ENCODE measurements at places on chromosomes 13 and 19.
A peak's percentile ranks its signal among the peaks of the same experiment; 100 is the strongest.

DNA sequence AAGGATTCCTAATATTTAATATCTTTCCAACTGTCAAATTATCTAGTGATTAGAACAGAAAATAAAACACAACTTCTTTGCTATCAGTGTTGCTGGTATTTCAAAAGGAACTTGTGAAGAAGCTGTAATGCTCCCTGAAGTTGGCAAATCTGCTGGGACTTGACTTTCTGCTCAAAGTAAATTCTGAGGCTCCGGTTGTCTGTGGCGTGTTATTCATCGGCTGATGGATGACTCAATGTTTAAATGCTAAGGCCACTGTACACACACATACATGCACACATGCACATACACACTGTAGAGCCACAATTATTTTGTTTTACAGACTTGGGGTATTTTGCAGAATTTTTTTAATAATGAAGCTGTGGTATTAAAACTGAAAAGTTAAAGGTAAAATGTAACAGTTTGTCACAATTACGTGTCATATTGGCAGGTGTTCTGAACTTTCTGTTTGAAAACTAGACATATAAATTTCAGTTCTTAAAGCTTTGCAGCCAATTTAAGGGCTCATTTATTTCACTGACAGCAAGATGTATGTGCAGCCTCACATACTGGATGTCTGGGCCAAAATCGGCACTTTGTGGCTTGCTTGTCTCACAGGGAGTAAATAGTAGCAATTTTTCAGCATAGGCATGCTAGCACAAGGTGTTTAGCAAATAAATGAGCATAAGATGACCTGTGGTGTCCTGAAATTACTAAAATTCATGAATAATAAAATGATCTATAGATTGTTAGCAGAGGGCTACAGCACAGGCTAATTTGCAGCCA, 1691.7 kb upstream of the PCDH20 start:
- peak; percentile 29 for DNase-seq

GRCh38 chr19:32651729-32652140, 23.2 kb downstream of the ANKRD27 start:
- DNase-seq, result no peak

GRCh38 chr19:56838909-56839651, 1.4 kb downstream of the PEG3 start:
- peak; percentile 89 for DNase-seq

DNA sequence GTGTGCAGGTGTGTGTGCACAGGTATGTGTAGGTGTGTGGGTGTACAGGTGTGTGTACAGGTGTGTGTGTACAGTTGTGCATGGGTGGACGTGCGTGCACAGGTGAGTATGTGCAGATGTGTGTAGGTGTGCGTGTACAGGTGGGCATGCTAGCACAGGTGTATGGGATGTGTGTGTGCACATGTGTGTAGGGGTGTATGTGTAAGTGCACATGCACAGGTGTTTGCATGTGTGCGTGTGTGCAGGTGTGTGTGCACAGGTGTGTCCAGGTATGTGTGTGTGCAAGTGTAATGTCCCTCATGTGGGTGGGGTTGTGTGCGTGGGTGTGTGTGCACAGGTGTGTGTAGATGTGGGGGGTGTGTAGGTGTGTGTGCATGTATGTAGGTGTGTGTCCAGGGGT, 27.5 kb upstream of the TFDP1 start:
- DNase-seq, result no peak

DNA sequence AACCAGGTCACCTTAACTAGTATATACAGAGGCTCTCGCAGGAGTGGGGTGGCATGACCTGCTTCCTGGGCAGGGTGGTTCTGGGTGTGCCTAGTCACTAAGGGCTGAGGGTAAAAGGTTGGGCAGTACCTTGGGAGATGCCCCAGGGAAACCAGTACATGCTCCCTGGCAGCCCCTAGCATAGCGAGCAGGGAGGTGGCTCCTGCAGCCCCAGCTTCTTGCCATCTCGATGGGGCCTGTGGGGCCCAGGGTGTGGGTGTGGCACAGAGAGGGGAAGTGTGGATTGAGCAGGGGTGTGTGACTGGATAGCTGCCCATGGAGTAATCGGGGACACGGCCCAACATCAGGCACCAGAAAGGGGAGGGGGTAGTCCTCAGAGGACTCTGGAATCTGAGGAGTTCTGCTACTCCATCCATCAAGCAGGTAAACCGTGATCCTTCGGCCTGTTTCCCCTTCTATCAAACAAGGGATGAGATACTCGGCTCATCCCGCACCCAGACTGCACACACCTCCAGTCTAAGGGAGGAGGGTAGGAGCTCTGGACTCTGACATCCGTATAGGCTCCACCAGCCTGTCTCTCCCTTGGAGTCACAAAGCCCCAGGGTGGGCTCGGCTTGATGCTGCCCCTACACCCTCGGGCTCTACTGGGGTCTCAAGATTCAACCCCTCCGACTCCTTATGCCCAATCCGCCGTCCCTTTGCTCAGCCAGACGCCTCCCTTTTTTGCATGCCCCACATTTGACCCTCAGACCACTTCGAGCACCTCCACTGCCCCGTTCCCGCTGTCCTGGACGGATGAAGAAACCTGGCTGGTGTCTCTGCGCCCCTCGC, 1.1 kb downstream of the ZBTB45 start:
- no peak for DNase-seq

DNA sequence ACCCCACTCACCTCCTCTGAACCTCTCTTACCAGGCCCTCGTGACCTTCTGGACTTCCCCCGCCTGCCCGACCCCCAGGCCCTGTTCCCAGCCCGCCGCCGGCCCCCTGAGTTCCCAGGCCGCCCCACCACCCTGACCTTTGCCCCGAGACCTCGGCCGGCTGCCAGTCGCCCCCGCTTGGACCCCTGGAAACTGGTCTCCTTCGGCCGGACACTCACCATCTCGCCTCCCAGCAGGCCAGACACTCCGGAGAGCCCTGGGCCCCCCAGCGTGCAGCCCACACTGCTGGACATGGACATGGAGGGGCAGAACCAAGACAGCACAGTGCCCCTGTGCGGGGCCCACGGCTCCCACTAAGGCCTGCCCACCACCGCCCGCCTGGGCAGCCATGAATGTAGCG, 3.2 kb downstream of the TTC9B start:
- no peak for DNase-seq

- peak; percentile 16 for DNase-seq
Measured at GRCh38 chr19:20247016-20247683, 80.1 kb downstream of the ZNF486 start.

GRCh38 chr13:46679369-46680120, 117.4 kb downstream of the ESD start:
- DNase-seq, result peak; percentile 89

- DNase-seq, result peak; percentile 18
Measured at GRCh38 chr13:45879666-45880065, 28.1 kb upstream of the SIAH3 start.

GRCh38 chr13:40433001-40433400, 233.4 kb downstream of the FOXO1 start:
- no peak for DNase-seq

- DNase-seq, result no peak
Measured at GRCh38 chr19:19409205-19409604, 3.7 kb downstream of the GATAD2A start.
